Stimulated activated CD4-positive, alpha-beta T cell treated with anti-CD3 and anti-CD28 coated beads, Interleukin-15, amount 100 ng/mL, for 1 hour (primary cell): ENCODE measurements at places on chromosomes 11 and 22.

DNA sequence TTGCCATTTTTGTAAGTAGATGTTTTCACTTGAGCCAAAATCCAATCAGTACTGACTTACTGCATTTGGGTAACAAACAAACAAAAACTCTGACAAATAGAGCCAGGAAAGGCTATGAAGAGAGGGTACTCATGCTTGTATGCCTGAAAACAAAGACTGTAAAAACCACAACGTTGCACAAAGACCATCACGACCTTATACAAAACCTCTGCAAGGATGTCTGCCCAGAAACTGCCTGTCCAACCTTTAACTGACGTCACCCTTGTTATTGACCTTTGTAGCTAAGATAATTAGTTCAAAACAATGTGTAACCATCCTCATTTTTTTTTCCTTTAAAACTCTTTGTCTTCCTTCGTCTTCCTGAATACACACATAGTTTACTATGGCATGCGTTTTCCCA lies 804 bp upstream of the CREBZF start:
- no peak for DNase-seq

- DNase-seq: no peak
Observed at GRCh38 chr22:43776081-43776670, 35.9 kb downstream of the EFCAB6 start.

DNA sequence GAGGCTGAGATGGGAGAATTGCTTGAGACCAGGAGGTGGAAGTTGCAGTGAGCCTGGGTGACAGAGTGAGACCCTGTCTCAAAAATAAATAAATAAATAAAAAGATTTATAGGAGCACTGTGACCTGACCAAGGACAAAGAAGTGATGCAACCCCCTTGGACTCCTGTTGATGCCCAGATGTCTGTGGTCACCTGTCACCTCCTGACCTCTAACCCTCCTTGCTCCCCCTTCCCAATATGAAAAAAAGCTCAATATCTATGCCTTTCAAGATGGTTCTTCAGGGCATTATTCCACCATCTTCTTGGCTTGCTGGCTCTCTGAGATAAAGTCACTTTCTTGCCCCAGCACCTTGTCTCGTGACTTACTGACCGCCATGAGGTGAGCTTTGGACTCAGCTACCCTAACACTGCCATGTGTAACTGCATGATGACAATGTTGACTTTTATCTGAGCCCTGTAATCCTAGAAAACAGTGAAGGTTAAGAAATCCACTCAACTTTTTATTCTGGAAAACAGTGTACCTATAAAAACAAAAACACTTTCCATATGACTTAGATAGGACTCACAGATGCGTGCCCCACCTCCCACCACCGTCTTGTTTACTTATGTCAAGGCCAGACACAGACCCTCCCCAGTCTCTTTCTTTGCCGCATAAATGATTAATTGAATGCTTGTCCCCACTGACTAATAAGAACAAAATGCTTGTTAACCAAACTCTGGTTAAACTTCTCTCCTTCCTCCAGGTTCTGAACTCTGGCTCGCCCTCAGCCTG lies 360.5 kb downstream of the BUD13 start:
- no peak for DNase-seq

DNA sequence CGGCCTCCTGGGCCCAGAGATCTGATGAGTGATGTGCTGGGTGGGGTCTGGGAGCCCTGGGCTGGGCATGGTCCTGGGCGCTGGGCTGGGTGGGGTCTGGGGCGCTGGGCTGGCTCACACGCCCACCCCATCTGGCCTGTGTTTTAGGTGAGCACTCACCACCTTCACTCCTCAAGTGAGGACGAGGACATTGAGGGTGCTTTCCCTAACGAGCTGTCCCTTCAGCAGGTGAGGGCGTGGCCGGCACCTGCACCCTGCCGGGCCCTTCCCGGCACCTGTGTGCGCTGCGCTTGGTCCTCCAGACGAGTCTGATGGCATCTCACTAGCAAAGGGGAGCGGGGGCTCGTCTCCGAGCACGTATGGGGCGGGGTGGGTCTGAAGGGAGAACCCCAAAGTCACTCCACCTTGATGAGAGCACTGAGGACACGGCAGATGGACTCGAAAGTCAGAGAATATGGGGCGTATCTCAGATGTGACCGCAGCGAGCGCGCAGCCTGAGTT lies 37.9 kb downstream of the SBF1 start:
- DNase-seq: no peak

- no peak for DNase-seq
Observed at GRCh38 chr11:11068113-11068512, 210.3 kb upstream of the ZBED5 start.

- no peak for DNase-seq
Observed at GRCh38 chr11:5288906-5289550, 12.7 kb downstream of the OR51B4 start.

- peak; percentile 37 for DNase-seq
Observed at GRCh38 chr11:1310772-1311468, 1.5 kb upstream of the TOLLIP start.

DNA sequence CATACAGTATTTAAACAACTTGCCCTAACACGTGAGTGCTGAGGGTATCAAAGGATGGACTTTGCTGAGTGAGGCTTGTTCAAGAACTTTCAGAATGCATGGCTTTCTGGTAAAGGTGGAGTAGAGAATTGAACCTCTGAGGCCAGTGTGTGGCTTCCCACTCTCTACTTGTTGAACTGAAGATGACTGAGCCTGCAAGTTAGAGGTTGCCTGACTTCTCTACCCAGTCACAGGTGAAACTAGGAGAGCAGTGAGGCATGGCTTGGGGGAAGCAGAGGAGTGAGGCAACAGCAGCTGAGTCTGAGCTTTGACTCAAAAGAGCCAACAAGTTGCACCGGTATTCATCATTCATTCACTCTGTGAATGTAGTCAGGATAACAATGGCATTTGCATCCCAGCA lies 256.4 kb upstream of the SESN3 start:
- no peak for DNase-seq

DNA sequence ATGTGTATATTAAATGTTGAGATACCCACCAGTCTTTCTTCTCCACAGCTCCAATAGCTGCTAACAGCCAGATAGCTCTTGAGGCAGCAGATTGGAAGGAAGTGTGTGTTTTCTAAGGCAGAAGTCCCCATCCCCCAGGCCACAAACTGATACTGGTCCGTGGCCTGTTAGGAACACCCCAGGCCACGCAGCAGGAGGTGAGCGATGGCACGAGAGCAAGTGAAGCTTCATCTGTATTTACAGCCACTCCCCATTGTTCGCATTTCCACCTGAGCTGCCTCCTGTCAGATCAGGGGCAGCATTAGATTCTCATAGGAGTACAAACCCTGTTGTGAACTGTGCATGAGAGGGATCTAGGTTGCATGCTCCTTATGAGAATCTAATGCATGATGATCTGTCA lies 12.7 kb downstream of the CCDC73 start:
- DNase-seq: no peak

- no peak for DNase-seq
Observed at GRCh38 chr11:61035526-61035835, 64.0 kb downstream of the CD6 start.

GRCh38 chr11:112588252-112588694 lies 327.6 kb upstream of the PLET1 start:
- DNase-seq: no peak

- no peak for DNase-seq
Observed at GRCh38 chr22:37010174-37010573, 9.1 kb downstream of the TST start.

GRCh38 chr11:94840209-94840608 lies 72.1 kb downstream of the AMOTL1 start:
- DNase-seq: no peak

GRCh38 chr22:19918332-19919106 lies 23.1 kb upstream of the COMT start:
- DNase-seq: no peak

- DNase-seq: no peak
Observed at GRCh38 chr11:70220136-70220535, 17.0 kb downstream of the FADD start.

- DNase-seq: no peak
Observed at GRCh38 chr22:32752816-32753520, 48.5 kb upstream of the TIMP3 start.

GRCh38 chr22:24402460-24403192 lies 24.8 kb upstream of the ADORA2A start:
- no peak for DNase-seq

GRCh38 chr11:128645968-128646367 lies 47.9 kb upstream of the FLI1 start:
- DNase-seq: no peak
